ENCODE measurements at places on chromosomes 12 and 14. TPM values are rescaled to one million over a fixed set of nuclear protein-coding genes. Genes with fewer than 3 reads are reported as not detected.

SYT1 gene
- total RNA-seq: 0.96 TPM

HOXC10 gene
- 2.2 TPM for total RNA-seq

LRP1-AS gene
- total RNA-seq: not detected

SOS2 gene
- 21.7 TPM for total RNA-seq

LALBA gene
- total RNA-seq: not detected

EPS8 gene
- 15.2 TPM for total RNA-seq

SERPINA9 gene
- total RNA-seq: not detected

LRTM2 gene
- not detected for total RNA-seq

HELB gene
- total RNA-seq: 2.6 TPM

AMHR2 gene
- total RNA-seq: not detected

GLT8D2 gene
- 0.43 TPM for total RNA-seq

CLEC4C gene
- not detected for total RNA-seq

SERPINA10 gene
- not detected for total RNA-seq

NRL gene
- total RNA-seq: 0.96 TPM

RPL10L gene
- not detected for total RNA-seq

MYO1H gene
- not detected for total RNA-seq

SNX6 gene
- 165 TPM for total RNA-seq

HOXC4 gene
- total RNA-seq: under 0.01 TPM

NDUFA12 gene
- total RNA-seq: 135 TPM

TAS2R31 gene
- total RNA-seq: not detected

NELL2 gene
- total RNA-seq: under 0.01 TPM

SLCO1B1 gene
- not detected for total RNA-seq

MTHFD1 gene
- total RNA-seq: 33.0 TPM

TMEM233 gene
- 0.24 TPM for total RNA-seq

TMPRSS12 gene
- not detected for total RNA-seq
